Stimulated activated CD8-positive, alpha-beta memory T cell treated with anti-CD3 and anti-CD28 coated beads, Interleukin-4, amount 100 ng/mL, for 4 hours (primary cell): ENCODE measurements at places on chromosomes 7 and 10.

DNA sequence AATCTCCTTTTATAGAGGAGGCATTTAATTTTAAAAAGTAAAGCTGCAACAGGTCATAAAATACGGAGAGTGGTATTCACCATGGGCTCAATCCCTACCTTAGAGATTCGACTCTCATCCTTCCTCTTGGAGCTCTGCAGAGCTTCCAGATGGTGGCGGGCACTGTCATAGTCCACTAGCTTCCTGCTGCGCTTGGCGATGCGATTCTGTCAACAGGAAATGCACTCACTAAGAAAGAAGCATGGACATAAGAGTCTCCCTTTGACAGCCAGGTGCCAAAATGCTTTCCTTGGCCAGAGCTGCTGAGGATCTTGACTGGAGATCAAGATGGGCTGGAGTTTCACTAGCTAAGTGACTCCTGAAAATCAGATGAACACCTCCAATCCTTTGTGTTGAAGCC, 154.4 kb downstream of the AMPH start:
- DNase-seq, result no peak

DNA sequence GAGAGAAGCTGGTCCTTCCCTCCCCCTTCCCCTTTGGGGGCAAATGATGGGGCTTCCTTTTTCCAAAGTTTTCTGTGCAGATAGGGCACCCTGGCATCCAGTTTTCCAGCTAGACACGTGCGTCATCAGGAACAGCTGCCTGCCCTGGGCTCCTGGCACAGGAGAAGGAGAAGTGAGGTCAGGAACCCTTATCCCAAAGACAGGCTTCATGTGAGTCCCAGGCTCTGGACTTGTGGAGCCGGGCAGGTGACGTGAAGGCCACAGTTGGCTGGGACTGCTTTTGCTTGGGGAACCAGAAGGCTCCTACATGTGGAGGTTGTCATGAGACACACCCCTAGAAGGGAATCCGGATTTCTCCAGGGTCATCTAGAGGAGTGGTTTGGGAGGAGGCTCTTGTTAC, 66.5 kb downstream of the RBM20 start:
- no peak for DNase-seq

GRCh38 chr7:148911626-148912025, 27.5 kb upstream of the EZH2 start:
- no peak for DNase-seq

DNA sequence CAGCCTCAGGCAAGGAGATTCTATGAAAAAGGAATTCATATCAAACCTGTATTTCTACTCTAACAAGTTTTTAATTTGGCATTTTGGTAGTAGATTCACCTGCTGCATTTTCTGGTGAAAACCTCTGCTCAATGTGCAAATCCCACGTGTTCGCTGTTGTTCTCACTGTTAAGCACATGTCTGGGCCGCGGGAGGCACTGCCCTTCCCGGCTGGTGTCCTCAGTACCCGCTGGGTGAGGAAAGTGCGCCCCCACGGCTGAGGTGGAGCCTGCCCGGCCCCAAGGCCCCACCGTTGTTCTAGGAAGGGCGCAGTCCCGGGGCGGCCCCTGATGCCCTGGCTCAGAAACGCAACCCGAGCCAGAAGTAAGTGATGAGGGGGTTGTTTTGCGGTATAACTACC, 193.4 kb upstream of the VWC2 start:
- DNase-seq, result no peak

DNA sequence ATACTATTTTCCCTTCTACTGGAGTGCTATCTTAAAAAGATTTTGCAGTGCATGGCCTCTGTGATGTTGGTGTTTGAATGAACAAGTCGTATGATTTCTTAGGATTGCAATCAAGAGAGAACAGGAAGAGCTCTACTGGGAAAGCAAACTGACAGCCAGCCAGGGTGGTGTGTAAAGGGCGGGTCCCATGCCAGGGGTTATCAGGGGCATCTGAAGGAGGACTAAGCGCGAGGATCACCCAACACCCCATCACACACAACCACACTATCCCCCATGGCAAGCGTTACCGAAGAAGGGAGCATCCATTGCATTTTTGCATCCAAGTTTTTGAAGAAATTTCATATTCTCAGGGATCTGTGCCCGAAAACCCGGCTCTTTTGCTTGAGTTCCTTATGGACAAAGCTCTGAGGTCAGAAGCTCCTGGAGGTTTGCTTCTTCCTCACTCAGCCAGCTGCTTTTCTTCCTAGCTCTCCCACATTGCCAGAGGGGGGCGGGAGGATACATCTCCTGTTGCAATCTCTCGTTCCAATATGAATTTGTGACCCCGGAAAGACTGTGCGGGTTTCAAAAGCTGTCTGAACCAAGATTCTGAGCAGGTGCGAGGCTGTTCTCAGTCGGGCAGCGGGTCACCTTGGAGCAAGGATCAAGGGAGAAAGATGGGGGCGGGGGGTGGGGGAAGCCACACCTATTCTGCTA, 5.2 kb downstream of the NEUROD6 start:
- no peak for DNase-seq

DNA sequence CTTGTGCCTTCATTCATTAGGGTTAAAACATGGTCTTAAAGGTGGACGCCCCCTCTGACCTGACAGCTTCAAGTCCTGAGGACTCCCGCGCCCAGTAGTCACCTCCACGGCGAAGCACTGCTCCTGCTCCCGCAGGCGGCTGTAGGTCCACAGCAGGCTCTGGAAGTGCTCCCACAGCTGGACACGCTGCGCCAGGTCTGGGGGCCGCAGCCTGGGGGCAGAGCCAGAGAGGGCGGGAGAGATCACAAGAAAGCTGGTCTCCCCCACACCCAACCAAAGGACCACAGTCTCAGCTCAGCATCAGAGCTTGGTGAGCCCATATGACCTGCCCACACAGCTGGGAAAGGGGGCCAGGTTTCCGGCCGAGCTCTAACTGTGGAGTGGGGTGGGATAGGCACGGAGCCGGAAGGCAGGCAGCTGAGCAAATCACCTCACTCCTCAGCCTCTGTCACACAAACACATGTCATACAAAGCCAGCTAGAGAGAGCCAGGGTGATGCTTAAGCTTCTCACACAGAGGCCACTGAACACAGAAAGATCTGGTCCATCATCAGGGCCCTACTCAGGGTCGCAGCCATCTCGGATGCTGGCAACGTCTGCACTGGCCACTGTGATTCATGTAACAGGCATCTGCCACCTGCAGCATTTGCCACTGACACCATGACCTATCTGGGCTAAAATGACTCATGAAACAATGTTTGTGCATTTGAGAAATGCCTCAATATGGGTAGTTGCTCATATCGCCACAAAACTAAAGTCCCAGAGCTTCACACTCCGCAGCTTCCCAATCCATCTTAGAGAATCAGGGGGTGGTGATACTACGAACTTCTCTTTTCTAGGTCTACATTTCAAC, 12.6 kb downstream of the HPS1 start:
- DNase-seq, result no peak

- DNase-seq, result no peak
Observed at GRCh38 chr7:50278120-50278519, 26.4 kb upstream of the IKZF1 start.

GRCh38 chr10:121245754-121246153, 352.5 kb downstream of the FGFR2 start:
- DNase-seq, result no peak

GRCh38 chr10:103991393-103992128, 24.6 kb downstream of the SLK start:
- DNase-seq, result no peak

DNA sequence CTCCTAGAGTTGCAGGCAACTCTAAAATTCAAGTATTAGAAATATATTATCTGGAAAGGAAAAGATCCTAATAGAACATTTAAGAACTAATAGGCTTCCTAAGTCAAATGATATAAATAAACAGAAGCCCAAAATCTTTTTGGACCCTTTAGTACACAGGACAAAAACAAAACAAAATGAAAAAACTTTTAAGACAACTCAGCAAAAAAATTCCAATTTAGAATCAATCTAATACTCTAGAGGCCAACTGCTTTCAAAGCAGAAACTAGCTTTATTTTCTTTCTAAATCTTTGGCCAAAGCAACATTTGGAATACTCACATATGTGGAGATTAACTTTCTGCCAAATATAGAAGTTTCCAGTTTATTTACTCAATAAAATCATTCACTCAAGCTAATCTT, 65.2 kb downstream of the CALCR start:
- DNase-seq, result no peak

GRCh38 chr10:42878821-42879195, 96.2 kb downstream of the BMS1 start:
- no peak for DNase-seq

- DNase-seq, result no peak
Observed at GRCh38 chr10:63331586-63331985, 134.2 kb downstream of the JMJD1C start.

- no peak for DNase-seq
Observed at GRCh38 chr10:846126-846685, 85.3 kb downstream of the LARP4B start.
